ENCODE measurements at places on chromosomes 3 and 15. TPM values are rescaled to one million over a fixed set of nuclear protein-coding genes. Genes with fewer than 3 reads are reported as not detected.

Gene KBTBD13
- total RNA-seq = not detected

- peak within 1 kb of the TSS; percentile 83 for H3K4me3 ChIP-seq
- DNase-seq = peak; percentile 96
- H3K27ac ChIP-seq = peak within 1 kb of the TSS; percentile 75
Observed at GRCh38 chr3:66220602-66221377, at the start of gene SLC25A26. Gene SLC25A26 (plus strand): TSS chr3:66221001. CDS start chr3:66221095, 94 bp downstream.

DNA sequence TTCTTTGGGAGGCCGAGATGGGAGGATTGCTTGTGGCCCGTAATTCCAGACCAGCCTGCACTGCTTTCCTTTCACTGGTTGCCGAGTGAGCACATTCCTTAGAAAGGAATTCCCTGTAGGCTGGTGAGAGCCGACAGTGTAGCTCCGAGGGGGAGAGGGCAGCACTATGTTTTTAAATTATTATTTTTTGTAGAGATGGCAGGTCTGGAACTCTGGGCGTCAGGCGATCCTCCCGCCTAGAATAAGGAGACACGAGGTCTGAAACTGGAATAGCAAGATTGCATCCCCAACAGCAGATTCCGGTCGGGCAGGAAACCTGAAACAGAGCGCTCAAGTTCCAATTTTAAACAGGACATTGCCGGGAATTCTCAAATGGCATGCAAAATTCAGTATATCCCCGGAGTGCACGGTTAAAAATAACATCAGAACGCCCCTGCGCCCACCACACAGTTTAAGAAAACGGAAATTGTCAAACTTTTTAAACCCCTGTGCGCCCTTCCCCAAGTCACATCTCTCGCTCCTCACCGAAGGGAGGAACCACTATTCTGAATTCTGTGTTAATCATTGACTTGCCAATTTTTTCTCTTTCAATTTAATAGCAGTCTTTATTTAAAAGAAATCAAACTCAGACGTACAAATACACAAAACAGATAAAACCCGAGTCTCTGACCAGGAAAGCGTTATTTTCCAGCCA lies 643 bp upstream of the RNU5B-1 start:
- H3K4me3 ChIP-seq = peak overlapping the region; percentile 13
- peak; percentile 59 for DNase-seq
- no peaks in the 10 kb centered on the region for H3K27me3 ChIP-seq
- peaks cover 15% of the 10 kb centered on the region for H3K4me1 ChIP-seq

DNA sequence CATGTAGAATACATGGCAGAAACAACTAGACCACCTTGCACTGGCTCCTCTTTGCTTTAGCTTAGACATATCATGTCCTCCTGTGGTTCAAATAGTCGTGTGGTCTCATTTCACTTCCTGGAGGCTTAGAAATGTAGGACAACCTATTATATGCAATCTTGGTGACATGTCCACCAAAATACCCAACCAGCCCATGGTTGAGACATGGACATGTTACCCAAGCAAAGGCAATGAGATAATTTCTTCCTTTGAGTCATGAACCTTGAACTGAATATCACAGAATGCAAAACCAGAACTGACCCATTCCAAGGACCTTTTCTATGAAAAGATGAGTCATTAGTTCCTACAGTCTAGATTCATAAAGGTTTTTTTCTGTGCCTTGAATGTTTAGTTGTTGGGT lies 309.0 kb upstream of the MDFIC2 start:
- no peak overlapping the region for H3K27ac ChIP-seq
- H3K4me1 ChIP-seq = no peaks in the 10 kb centered on the region
- no peak for DNase-seq
- no peak overlapping the region for H3K4me3 ChIP-seq
- H3K27me3 ChIP-seq = no peaks in the 10 kb centered on the region

- no peak overlapping the region for H3K27ac ChIP-seq
- H3K36me3 ChIP-seq = no peaks in the 10 kb centered on the region
- peaks cover 92% of the 10 kb centered on the region for H3K27me3 ChIP-seq
Observed at GRCh38 chr15:96408591-96409183, 78.2 kb downstream of the NR2F2 start.
